ENCODE measurements at places on chromosomes 12 and 14.

GRCh38 chr12:75838309-75838708, 193.3 kb downstream of the PHLDA1 start:
- DNase-seq = no peak

DNA sequence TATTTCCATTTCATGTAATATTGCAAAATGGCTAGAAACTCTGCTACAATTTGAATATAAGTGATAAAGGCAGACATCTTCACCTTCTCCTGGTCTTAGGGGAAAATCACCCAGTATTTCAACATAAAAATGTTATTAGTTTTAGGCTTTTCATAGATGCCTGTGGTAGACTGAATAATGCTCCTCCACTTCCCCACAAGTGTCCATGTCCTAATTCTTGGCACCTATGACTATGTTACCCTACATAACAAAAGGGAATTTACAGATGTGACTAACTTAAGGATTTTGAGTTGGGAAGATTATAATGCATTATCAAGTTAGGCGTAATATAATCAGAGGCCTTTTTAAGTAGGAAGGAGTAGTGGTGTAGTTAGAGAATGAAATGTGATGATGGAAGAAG, 196.4 kb downstream of the TMTC3 start:
- no peak for DNase-seq

GRCh38 chr12:122327014-122327413, 60.7 kb upstream of the VPS33A start:
- no peak for DNase-seq

DNA sequence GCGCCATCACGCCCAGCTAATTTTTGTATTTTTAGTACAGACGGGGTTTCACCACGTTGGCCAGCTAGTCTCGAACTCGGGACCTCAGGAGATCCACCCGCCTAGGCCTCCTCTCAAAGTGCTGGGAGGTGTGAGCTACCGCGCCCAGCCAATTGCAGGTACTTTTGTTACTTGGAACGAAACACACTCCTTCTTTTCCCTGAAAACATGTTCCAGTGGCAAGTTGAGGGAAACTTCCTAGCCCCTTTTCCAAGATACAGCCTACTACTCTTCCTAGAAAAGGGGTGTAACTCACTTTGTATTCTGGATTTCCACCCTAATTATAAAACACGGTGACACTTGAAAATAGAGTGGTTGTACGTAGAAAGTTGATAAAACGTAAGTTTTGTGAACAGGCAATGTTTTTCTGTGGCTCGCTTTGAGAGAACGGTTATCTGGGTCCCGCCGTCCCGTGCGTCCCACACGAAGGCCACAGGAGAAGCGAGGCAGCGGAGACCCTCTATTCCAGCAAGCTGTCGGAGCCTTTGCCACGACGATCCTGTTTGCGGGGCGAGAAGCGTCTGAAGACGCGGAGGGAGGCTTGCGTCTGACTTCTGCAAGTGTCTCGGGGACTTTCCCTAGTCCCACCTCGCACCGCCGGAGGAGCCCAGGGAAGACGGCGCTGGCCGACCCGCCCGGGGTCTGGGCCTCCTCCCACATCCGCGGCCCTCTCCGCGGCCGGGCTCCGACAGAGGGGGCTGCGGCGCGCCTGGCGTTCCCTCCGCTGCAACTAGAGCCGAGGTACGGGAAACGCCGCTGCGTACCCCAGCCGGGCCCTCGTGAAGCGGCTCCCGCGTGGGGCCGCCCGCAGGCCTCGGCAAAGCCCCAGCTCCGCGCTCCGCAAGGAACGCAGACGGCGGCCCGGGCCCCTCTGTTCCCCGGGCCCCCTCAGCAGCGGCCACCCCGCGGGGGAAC, 745 bp downstream of the CDCA4 start:
- peak; percentile 30 for DNase-seq

- no peak for DNase-seq
These were observed 175.2 kb upstream of the GRIN2B start for GRCh38 chr12:14156606-14157005.

GRCh38 chr14:36424478-36425102, 95.4 kb downstream of the NKX2-1 start:
- DNase-seq = no peak

GRCh38 chr12:86265329-86265695, 9.1 kb upstream of the MGAT4C start:
- DNase-seq = no peak

- no peak for DNase-seq
These were observed 5.8 kb downstream of the NUMB start for GRCh38 chr14:73452341-73453186.

GRCh38 chr14:72962829-72963312, 36.6 kb downstream of the DCAF4 start:
- no peak for DNase-seq

GRCh38 chr12:12822886-12823285, 9.7 kb downstream of the DDX47 start:
- DNase-seq = no peak

DNA sequence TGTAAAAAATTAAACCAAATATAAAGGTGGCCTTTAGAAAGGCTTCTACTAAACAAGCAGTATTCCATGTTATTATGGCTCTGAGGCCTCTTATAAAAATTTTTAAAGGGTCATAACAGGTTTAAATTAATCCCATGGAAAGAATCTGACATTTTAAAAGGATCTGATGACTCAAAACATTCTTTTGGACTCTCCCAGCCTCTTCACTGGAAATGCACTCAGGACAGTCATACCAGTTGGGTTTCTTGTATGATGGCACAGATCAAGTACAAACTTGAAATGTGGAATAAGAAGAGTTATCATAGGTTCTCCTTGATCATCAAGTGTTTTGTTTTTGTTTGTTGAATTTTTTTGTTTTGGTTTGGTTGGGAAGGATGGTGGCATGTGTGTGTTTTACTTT, 50.8 kb downstream of the PPP2R5E start:
- no peak for DNase-seq

- DNase-seq = no peak
These were observed 276.1 kb upstream of the LMO3 start for GRCh38 chr12:16881986-16882570.

DNA sequence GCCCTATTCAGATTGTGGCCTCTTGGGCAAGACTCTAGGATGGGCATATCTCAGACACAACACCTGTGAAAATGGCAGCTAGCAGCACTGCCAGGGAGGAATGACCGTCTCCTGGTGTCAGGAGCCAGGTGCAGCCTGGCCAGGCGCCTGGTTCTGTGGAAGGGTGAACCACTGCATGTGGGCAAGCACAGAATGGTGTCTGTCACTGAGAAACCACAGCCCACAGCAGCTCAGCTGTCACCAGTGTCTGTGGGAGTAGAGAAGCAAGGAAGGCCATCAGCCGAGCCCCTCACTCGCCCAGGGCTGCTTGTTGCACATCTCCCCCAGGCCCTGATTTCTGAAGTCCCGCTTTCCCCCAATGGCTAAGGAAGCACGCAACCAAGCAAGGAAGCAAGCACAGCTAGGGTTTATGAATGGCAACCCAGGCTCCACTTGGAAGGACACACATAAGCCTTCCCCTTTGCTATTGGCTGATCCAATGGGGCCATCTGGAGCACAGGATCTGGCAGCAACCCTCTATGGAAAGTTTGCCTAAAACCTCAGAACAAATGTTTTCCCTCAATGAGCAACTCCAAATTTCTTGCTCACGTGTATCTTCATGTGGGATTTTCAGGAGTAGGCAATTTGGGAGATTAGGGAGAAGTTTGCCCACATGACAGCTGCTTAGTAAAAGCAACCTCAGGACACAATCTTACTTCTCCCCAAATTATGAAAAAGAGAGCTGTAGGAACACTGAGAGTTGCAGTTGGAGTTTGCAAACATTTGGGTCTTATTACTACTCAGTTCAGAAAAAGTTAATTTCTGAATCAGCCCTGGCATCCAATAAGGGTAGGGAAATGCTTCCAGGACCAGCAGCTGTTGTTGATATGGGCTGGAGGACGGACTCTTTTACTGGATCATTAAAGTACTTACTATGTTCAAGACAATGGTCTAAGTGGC, 44.7 kb downstream of the GPHB5 start:
- DNase-seq = no peak

- no peak for DNase-seq
These were observed 63.8 kb upstream of the NRXN3 start for GRCh38 chr14:78106381-78106780.

DNA sequence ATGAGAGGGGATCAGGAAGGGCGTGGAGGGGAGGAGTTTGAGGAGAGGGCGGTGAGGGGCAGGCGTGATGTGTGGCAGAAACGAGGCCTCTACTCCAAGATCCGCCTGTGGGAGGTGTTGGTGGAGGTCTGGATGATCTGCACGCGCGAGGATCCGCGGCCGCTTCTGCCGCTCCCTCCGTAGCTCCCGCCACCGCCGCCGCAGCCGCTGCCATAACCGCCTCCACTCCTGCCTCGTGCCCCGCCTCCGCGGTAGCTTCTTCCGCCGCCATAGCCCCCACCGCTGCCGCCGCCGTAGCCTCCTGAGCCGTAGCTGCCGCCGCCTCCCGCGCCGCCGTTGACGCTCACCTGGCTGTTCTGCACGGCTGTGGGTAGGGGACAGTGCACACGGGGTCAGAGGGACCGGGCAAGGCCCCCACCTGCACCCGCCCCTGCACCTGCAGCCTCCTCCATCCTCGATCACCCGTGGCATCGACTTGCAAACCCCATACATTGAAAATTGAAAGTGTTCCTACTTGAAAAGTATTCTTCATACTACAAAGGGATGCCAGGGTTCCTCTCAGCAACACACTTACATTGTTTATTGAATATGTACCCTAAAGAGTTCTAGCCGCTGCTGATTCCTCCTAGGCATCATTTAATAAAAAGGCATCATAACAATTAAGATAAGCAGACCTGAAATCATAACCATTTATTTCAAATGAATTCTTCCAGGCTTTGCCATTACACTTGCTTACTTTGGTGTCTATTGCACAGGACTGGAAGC, 11.1 kb upstream of the KRT1 start:
- DNase-seq = peak; percentile 23

- DNase-seq = no peak
These were observed 1.7 kb downstream of the PDE3A start for GRCh38 chr12:20370014-20370386.

DNA sequence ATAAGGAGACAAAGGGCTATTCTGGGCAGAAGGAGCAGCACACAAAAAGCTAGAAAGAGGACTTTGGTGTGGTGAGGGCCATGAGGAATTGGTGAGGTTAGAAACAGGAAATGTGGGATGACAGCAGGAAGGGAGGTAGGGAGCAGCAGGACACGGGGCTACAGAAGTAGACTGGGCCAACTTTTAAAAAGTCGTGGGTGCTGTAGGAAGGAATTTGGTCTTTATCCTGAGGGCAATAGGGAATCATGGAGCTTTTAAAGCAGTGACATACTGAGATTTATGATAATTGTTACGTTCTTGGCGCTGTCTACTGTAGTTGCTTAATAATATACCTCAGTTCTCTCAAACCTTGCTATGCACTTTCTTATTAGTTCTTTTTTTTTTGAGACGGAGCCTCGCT, 8.2 kb upstream of the CHURC1 start:
- DNase-seq = no peak

DNA sequence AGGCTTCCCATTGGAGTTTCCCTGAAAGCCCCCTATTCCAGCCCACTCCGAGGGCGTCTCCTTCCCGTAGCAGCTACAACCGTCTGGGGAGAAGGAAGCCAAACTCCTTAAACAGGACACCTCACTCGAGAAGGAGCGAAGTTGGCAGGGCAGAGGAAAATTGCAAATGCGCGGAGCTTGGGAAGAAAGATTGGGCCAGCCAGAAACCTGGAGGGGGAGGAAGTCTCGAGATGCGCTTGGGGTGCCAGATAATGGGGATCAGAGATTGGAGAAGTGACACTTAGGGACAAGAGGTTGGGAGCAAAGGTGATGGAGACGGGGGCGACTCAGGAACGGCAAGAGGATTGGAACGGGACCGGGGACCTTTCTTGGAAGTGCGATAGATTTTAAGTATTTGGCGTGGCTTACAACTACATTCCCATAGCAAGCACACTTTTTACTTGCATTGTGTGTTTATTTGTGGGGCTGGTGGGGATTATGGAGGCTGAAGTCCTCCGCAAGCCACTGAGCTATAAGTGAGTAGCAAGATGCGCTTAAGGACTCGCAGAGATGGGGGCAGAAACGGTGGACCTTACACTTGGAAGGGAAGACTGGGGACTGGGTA, 926 bp downstream of the HRK start:
- DNase-seq = no peak

- DNase-seq = no peak
These were observed 293.5 kb upstream of the LRFN5 start for GRCh38 chr14:41313196-41313595.

GRCh38 chr12:49131894-49132461, 783 bp upstream of the TUBA1B start:
- no peak for DNase-seq

DNA sequence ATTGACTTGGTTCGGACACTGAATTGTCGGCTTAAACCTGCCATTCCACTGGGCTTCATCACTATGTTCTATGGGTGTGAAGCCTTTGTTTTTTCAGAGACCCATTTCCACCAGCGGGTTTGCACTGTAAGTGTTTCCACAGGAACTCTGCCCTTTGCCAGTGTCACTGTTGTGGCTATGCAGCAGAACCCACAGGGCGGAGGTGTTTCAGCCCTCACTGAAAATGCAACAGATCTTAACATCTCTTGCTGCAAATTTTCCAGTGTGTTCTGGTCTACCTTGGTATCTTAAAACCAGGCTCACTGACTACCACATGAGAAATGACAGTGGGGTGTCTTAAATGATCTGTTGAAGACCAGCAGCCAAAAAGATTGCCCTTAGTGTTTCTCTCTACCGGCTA, 21.1 kb downstream of the PRKCH start:
- peak; percentile 73 for DNase-seq

DNA sequence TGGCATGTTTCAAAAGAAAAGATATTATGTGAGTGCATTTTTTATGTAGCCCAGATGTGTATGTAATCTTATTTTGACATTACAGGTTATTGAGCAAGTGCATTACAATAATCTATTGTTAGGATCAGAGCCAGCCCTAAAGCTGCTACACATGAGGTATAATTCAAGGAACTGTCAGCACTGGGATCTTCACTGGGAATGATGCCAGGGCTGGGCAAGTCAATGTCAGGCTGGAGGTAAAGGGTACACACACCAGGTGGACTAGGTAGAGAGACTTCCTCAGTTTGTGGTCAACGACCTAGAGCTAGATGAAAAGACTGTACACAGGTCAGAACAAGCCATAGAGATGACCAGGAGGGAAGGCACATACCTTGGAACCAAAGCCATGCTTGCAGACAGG, 15.4 kb downstream of the TRIM9 start:
- no peak for DNase-seq

DNA sequence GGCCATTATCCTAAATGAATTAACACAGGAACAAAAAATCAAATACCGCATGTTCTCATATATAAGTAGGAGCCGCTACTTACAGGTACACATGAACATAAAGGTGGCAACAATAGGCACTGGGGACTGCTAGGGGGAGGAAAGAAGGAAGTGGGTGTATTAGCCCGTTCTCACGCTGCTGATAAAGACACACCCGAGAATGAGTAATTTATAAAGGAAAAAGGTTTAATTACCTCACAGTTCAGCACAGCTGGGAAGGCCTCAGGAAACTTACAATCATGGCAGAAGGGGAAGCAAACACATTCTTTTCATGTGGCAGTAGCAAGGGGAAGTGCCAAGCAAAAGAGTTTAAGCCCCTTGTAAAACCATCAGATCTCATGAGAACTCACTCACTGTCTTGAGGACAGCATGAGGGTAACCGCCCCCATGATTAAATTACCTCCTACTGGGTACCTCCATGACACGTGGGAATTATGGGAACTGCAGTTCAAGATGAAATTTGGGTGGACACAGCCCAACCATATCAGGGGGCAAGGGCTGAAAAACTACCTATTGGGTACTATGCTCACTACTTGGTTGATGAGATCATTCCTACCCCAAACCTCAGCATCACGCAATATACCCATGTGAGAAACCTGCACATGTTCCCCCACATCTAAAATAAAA, 16.4 kb upstream of the MIA2 start:
- DNase-seq = no peak

Data from stimulated activated CD8-positive, alpha-beta memory T cell treated with anti-CD3 and anti-CD28 coated beads, Interleukin-4, amount 100 ng/mL, for 1 hour (primary cell).